ENCODE measurements at places on chromosomes 7 and 10. TPM values are rescaled to one million over a fixed set of nuclear protein-coding genes. Genes with fewer than 3 reads are reported as not detected.

Gene OR13A1
- total RNA-seq = 1.4 TPM

Gene PNLIPRP3
- not detected for total RNA-seq

Gene NRP1
- total RNA-seq = 68.3 TPM

Gene HTR5A
- total RNA-seq = not detected

Gene PITRM1
- 88.2 TPM for total RNA-seq

Gene OR9A2
- total RNA-seq = not detected

Gene SLC16A9
- total RNA-seq = 8.0 TPM

Gene GLCCI1
- total RNA-seq = 25.5 TPM

Gene MALRD1
- 2.3 TPM for total RNA-seq

Gene FAM25G
- not detected for total RNA-seq

DNA sequence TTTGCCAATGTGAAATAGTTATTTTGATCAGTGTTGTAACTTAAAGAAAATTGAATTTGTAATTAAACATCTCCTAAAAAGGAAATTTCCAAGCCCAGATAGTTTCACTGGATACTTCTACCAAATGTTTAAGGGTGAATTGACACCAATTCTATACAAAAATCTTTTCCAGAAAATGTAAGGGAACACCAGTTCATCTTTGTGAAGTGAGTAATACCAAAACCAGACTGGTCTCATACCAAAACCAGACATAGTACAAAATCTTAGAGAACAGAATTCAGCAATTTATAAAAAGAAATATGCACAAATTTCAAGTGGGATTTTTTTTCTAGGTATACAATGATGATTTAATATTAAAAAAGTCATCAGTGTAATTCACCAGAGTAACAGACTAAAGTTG, 86.0 kb upstream of the ZNF32 start:
- no peak for DNase-seq

DNA sequence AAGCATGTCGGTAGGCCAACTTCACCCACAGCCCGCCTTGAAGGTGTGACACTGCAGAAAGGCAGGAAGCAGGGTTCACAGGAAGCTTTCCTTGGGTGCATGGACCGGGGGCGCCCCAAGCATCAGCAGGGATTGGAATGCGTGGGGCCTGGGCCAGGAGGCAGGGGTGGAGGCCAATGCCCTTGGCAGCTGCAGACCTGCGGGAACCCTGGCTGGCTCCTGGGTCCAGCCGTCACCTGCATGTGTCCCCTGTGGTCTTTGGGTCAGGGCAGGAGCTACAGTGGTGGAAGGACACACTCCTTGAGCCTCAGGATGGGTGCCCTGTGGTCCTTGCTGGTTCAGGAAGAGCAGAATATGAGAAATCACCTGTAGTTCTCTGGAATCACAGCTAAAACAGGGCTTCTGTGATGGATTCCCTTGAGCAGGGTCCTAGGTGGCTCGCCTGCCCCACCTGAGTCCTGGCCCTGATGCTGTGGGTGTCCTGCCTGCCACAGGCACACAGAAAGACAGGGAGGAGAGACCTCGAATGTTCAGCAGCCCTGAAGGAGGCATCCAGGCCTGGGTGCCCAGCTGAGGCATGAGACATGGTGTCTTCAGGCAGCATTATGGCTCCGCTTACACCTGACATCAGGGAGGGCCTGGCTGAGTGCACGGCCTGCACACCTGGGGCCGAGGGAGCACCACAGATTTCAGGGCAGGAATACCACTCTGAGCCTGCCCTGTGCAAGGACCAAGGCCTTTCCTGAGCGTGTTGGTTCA, 15.1 kb downstream of the ANTXRL start:
- DNase-seq = no peak

- no peak for DNase-seq
Measured at GRCh38 chr7:851204-851603, 18.9 kb downstream of the SUN1 start.

GRCh38 chr10:11475831-11476434, 135.5 kb downstream of the USP6NL start:
- no peak for DNase-seq

DNA sequence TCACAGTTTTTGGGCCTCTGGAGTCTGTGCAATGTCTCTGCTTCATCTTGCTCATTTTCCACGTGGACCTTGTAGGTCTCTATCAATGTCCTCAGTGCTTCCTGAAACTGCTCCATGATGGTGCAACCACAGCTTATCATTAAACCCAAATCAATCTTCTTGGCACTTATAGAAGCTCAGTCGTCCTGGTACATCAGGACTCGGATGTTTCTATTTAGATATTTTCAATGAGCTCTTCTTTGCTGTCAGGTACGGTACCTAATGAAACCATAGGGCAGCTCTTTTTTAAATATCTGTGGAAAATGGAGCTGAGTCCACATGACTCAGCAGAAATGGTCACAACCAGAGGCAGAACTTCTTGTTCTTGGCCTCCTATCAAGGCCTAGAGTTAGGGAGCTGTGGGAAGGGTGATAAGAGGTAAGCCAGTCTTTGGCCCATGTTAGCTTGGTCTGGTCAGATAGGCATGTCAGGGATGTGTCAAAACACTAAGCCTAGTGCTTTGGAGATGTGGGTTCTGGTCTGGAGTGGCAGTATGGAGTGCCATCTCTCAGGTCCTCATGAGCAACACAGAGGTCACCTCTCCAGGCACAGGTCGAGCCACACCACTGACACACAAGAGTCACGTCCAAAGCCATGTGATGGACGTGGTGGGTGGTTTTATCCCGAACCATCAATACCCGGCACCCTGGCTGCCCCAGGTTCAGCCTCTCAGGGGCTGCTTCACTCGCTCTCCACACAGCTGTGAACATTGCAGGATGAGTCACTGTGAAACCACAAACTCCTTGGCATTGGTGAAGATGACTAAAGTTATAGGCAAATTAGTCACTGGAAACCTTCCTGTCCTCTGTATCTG, 87.0 kb downstream of the TBXAS1 start:
- peak; percentile 57 for DNase-seq

- DNase-seq = no peak
Measured at GRCh38 chr7:144531181-144531580, 127.7 kb upstream of the NOBOX start.

GRCh38 chr10:111984057-111984456, 199.5 kb downstream of the GPAM start:
- DNase-seq = no peak

GRCh38 chr10:28367929-28368484, 65.1 kb upstream of the MPP7 start:
- DNase-seq = no peak

GRCh38 chr7:44050121-44050914, 5.8 kb downstream of the DBNL start:
- peak; percentile 32 for DNase-seq

GRCh38 chr10:14578060-14578952, 196.4 kb downstream of the FAM107B start:
- DNase-seq = no peak

GRCh38 chr7:52500841-52501240, 534.6 kb upstream of the POM121L12 start:
- DNase-seq = no peak

DNA sequence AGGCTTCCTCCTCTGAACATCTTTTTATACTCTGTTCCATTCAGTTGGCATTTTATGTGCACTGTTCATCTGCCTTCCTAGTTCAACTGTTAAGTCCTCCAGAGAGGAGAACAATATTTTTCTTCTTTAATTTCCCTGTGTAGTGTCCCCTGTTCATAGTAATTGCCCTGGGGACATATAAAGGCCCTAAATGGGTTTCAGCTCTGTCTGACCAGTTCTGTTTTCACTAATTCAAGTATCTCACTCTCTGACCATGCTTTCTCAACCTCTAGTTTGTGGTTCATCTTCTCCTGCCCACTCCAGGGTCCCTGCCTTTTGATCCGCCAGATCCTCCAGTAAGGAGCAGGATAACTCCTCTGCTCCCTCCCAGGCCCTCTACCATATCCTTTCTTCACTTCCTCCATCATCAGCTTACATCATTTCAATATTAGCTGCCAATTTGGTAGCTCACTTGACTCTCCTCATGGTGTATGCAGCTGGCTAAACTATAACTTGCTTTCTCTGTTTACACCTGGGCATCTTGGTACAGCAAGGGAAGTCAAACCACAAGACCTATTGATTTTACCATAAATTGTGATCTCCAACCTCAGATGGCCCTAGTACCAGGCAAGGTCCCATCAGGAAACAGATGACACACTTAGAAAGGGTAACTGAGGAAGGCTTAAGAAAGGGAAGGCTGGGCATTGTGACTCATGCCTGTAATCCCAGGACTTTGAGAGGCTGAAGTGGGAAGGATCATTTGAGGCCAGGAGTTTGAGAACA, 17.7 kb upstream of the C10orf67 start:
- DNase-seq = no peak

DNA sequence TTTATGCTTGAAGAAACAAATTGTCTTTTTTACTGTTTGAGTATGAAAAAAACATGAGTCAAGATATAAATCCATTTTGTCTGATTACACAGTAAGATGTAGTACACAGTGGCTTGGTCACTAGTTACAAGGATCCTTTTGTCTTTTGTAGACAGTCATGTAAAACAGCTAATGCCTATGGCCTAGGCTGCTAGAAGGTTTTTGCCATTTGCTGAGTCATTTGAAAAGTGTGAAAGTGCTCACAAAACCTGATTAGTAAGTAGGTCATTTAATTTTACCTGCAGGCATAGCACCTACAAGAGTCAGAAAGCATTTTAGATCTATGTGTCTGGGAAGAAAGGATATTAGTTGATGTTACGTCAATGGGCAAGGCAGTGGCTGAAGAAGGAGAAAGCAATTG, 819.4 kb downstream of the MAGI2 start:
- no peak for DNase-seq

DNA sequence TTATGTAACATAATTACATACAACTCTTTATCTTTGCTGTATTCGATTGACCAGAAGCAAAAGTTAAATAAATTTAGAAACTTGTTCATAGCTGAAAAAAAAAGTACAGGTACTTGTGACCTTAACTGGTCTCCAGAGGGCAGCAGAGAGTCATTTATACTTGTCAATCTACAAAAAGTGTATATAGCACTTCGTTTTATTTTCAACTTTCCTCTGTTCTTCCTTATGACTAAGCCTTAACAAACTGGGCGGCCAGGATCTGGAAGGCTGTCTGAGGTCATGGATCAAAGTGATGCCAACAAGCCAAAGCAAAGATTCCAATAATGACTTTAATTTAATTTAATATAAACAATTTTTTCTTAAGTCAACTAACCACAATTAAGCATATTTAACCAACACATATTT, 29.8 kb downstream of the C10orf67 start:
- DNase-seq = peak; percentile 59

DNA sequence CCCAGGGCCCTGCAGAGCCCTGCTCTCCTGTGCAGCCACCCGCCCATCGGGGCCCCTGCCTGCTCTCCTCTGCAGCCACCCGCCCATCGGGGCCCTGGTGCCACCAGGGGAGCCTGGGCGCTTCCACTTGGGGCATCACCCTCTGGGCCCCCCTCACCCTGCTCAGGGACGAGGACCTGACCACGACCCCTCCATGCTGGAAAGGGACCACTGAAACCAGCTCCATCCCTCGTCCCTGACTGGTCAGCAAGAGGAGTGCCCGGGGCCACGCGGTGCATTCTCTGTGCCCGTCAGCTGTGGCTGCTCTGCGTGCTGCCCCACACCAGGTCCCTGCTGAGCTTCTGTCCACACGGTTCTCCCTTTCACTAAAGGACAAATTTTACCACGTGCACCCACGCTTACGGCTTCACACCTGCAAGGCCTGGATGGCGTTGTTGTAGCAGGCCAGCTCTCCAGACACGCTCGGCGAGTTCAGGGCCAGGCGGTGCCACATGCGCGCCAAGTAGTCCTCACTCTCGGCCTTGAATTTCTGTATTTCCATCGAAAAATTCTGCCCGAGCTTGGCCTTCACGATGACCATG, 57.6 kb downstream of the CFAP46 start:
- no peak for DNase-seq

DNA sequence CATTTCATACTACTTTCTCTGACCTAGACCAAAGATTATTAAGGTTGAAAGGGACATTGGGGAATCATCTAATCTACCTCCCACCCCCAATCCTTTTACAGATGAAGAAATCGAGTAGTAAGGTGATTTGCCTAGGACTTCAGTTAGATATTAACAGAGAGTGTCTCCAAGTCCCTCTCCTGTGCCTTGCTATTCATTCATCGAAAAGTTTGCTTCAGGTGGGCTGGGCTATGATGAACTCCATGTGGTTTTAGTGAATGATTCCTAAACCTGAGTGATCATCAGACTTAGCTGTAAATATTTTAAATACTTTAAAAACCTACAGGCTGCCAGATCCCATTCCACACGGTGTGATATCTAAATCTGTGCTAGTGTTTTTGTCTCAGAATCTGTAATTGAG, 259.4 kb upstream of the SORCS1 start:
- DNase-seq = no peak

DNA sequence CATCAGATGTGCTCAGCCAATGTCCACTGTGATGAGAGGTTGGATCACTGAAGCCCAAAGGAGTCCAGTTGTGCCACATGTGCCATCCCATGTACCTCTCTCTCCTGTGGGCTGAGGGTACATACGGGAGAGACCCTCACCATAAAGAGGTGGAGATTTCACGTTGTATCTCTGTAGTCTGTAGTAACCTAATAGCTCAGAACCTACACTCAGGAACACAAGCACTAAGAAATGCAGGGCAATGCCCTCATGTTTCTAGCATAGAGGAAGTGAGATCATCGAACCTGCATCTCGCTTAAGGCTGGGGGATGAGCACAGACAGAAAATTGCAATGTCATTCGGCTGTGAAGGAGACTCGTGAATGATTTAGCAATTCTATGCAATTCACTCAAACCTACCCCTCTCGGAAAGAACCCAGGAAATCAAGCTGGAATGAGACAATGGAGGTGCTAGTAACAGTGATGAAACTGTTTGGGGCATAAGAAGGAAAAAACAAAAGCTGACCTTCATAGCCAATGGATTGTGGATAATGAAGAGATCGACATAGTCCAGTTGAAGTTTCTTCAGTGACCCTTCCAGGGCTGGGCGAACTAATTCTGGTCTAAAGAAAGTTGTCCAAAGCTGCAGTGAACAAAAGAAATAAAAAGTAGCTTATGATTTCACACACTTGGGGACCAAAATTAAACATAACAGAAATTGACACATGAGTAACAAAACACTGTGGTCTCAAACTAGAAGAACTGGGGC, 80.3 kb upstream of the UCN3 start:
- DNase-seq = no peak

- no peak for DNase-seq
Measured at GRCh38 chr7:95628831-95629439, 32.6 kb upstream of the PDK4 start.

DNA sequence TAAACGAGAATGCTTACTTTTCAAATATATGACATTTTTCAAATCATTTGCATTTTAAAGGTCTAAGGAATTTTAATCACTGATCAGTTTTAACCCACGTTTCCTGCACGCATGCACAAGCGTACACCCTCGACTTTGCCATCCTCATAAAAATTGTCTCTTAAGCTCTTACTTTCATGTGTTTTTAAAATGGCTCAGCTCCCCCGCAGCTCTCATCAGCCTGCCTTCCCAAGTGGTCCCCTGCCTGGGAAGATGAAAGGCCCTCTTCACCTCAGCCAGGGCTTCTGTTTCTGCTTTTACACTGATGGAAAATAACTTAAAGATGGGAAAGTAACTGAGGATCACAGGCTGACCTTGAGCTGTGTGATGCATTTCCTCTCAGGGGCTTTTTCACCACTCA, 131.6 kb upstream of the LSM8 start:
- no peak for DNase-seq

All from ureter (tissue), 1 donor.